Activated T-cell treated with anti-CD3 and anti-CD28 coated beads for 1 hour (primary cell): ENCODE measurements at places on chromosomes 2 and 18.

DNA sequence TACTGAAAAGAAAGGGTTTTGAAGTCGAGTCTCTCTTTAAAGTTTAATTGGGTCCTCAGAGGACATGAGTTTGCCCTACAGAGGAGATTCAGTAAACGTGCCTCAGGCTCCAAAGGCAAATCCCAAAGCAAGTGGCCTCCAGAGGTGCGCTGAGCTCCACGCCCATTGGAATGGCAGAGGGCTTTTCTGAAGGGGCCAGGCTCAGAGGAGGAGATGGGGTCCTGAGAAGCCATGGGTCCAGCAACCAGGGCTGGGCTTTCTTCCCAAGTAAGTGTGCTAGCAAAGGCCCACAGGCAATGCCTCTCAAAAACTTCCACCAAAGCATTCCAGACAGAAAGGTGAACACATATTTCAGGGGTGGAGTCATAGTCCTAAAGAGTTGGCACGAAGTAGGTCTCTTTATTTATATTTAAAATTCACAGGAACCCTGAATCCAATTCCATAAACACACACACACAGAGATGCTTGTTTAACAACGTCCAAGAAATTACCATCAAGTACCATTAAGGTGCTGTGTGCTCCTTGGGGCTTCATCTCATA is 93.0 kb upstream of the SH3BP4 start:
- no peak for DNase-seq

GRCh38 chr2:108918156-108918874 is 70.7 kb downstream of the EDAR start:
- DNase-seq, result no peak

DNA sequence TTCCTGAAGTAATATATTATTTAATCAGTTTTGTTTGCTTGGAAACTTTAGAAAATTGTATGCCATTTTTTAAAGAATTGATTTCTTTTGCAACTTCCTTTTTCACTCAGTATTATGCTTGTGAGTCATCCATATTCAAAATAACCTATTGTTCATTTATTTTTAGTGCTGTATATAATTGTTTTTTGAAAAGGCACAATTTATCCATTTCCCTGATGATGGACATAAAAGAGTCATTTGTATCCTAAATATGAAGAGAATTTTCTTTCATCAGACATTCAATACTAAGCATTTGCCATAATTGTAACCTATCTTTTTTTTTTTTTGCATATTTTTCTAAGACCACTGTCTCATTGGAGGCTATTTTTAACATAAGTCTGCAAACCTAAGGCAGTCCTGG is 134.1 kb upstream of the SERPINE2 start:
- no peak for DNase-seq

- DNase-seq, result no peak
These were observed 38.3 kb downstream of the GCG start for GRCh38 chr2:162113776-162114168.

DNA sequence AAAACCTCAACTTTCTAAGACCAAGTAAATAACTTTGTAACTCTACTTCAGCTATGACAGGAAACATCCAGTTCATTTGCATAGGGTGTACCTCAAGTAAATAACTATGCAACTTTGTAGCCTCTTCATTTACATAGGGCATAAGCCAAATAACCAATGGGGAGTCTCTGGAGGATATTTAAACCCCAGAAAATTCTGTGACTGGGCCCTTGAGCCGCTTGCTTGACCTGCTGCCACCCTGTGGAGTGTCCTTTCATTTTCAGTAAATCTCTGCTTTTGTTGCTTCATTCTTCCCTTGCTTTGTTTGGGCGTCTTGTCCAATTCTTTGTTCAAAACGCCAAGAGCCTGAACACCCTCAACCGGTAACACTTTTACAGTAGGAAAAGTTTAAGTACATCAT is 1112.7 kb upstream of the NRXN1 start:
- DNase-seq, result no peak

DNA sequence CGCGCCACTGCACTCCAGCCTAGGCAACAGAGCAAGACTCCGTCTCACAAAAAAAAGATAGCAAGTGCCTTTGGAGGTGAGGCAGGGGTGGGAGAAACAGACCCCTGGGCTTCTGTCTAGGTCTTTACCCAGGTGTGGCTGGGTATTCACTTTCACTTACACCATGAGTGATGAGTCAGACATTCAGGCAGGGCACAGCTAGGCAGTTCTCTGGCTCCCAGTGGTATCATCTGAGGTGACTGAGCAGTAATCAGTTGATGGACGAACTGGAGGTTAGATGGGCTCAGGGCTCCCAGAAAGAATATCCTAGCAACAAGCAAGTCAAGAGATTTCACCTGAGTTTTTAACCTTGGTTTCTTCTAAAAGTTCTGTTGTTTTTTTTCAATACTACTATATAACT is 107.0 kb upstream of the RAB6C start:
- DNase-seq, result no peak

GRCh38 chr2:84362541-84362940 is 96.5 kb downstream of the SUCLG1 start:
- no peak for DNase-seq

DNA sequence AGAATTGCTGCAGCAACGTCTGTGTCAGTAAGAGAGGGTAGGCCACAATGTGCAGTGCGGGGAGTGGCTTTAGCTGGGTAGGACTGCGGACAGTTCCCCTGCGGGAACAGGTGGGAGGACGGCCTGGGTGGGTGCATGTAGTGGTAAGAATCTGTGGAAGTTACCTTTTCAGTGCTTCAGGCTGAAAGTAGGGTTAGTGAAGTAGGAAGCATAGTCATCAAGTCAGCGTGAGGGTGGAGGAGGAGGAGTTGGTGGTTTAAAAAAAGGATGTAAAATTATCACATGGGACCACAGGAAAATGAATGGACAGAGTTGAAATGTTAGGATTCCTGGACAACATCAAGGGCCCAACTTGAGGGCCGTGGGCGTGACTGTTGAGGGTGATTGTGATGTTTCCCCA is 13.2 kb downstream of the CEP192 start:
- DNase-seq, result no peak

DNA sequence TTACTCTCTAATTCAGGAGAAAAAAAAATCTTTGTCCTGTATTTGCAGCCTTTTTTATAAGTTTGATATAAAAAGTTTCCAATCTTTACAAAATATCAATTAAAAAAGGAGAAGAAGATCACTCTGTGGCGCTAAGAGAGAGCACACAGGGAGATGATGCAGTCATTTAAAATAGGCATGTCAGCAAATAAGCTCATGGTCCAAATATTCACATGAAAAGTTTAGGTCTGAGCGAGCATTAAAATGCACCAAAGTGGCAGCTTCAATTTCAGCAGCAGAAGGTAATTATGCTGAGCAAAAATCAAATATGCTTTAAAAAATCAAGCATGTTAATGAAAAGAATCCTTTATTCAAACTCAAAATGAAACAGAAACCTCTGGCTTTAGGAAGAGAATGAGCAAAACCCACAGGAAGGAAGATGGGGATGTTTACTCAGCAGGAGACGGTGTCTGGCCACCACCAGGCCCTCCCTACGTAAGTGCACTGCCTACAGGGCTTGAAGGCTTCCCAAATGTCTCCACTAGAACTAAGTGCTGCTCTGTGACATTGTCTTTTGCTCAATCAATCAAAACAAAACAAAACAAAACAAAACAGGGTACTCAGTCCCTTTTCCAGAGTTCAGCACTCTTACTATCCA is 120.4 kb downstream of the L3MBTL4 start:
- DNase-seq, result no peak

DNA sequence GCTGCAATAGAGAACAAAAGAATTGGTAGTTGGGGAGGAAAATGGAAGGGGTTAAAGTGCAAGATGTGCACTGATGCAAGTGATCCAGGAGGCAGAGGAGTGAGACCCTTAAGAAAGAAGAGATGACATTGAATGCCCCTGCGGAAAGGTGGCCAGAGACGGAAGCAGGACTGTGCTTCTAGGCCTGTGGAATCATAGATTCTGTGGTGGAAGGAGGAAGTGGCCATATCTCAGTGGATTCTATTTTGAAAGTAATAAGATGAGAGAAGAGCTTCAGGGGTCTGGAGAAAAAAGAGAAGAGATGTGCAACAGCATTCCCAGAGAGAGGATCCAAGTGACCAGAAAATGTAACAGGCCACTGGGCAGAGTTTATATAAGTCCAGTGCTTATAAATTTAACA is 18.6 kb upstream of the GYPC start:
- DNase-seq, result no peak

GRCh38 chr2:49271060-49271606 is 116.8 kb upstream of the FSHR start:
- no peak for DNase-seq
